Esophagus squamous epithelium (tissue), 5 donors: ENCODE measurements at places on chromosomes 3 and 15. TPM values are rescaled to one million over a fixed set of nuclear protein-coding genes. Genes with fewer than 3 reads are reported as not detected.

DNA sequence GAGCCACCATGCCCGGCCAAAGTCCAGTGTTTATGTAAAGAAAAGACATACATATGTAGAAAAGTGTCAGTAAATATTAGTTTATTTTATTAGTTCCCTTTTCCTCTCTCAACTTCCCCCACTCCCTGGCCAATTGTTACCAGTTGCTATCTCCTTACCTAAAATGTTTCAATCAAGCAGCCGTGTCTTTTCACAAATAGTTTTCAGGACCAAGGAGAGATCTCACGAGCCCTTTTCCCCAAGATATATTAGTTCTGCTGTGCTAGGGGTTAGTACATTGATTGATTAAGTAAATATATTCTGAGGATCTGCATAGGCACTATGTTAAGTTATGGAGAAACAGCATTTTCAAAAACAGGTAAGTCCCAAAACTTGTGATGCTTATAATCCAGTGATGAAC lies 87.4 kb downstream of the ZIC4 start:
- DNase-seq: no peak

GRCh38 chr3:51777985-51778384 lies 1.1 kb downstream of the IQCF6 start:
- DNase-seq: no peak

DNA sequence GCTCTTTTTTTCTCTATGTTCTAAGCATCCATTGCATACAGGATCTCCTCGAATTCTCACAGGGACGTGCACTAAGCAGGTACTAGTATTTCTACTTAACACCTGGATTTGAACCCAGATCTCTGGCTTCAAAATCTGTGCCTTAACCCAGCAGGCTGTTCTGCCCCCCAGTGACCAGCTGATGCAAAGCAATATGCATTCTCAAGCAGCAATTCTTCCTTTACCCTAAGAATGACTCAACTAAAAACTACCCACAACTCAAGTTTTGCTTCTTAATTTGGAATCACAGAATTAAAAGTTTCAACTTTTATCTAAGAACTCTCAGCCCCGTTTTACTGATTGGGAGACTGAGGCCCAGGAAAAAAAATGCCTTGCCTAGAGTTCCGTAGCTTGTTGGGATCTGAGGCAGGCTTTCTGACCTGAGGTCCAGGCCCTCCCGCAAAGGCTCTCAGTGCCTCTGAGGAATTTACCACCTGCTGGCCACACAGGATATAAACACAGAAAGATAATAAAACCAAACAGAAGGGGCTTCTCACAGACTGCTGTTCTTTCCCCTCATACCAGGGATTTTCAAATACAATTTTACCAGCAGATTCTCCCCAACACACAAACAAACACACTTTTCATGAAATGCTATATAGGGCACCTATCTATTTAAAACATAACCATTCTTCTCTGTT lies 115.4 kb upstream of the RAD18 start:
- DNase-seq: no peak

- no peak for DNase-seq
Measured at GRCh38 chr15:56337084-56337725, 28.0 kb upstream of the TEX9 start.

DNA sequence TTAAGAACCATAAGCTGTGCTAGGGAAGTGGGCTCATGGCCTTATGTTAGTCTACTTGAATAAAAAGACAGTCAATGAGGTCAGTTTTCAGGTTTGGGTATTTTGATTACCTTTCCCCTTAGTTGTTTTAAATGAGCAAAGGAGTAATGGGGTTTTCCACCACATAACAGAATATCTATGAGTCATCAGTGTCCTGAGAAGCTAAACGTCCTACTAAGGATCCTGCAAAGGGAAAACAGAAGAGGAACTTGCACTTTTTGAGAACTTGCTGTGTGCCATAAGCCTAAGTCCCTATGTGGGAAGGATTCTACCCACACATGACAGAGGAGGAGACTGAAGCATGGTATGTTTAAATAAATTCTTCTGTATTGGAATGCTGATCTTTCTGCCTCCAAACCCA lies 292.8 kb upstream of the TMC3 start:
- DNase-seq: no peak

GRCh38 chr3:147030274-147030673 lies 376.1 kb downstream of the ZIC4 start:
- no peak for DNase-seq

DNA sequence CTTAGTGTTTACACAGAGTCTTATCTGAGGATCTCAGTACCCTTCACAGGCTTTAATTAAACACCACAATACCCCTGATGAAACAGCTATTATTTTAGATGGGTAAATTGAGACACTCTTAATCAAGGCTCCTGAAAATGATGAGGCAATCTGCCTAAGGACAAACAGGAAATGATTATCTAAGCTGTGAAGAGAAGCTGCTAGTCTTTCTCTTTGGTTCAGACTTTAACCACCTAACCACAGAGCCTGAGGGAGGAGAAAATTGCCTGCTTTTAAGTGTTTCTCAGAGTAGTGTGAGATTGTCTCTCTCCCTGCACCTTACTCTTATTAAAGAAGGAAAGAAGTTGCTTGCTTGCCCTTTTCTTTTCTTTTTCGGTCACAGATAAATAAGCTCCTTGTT lies 364.3 kb upstream of the ADAMTS9 start:
- DNase-seq: no peak

The GABRR3 gene
- not detected for total RNA-seq
